ENCODE measurements at places on chromosomes 2 and 18.

DNA sequence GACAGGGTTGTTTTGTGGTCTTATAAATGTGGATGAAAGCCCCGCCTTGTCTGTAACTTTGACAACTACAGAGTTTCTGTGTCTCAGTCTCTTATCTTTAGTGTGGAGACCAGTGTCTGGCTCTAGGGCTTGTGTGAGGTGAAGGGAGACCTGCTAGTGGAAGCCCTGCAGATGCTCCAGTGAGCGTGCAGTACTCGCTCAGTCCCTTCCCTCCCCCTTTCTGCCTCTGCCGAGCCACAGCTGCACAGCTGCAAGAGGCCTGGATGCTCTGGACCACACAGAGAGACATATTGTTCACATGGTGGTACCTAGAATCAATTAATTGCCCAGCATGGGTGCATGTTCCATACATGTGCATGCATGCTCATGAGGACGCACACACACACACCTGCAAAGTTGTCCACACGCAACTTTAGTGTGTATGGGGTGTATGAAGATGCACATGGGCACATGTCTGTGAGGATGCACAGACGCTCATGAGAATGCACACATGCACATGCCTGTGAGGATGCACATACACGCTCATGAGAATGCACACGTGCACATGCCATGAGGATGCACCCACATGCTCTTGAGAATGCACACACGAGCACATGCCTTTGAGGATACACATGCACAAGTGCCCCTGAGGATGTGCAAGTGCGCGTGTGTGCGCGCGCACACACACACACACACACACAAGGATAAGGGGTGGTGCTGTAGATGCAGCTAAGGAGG lies 282.1 kb upstream of the HS6ST1 start:
- no peak for DNase-seq

GRCh38 chr2:26685989-26686839 lies 6.3 kb upstream of the KCNK3 start:
- DNase-seq: no peak

GRCh38 chr2:47534179-47534919 lies 131.4 kb downstream of the MSH2 start:
- DNase-seq: no peak

DNA sequence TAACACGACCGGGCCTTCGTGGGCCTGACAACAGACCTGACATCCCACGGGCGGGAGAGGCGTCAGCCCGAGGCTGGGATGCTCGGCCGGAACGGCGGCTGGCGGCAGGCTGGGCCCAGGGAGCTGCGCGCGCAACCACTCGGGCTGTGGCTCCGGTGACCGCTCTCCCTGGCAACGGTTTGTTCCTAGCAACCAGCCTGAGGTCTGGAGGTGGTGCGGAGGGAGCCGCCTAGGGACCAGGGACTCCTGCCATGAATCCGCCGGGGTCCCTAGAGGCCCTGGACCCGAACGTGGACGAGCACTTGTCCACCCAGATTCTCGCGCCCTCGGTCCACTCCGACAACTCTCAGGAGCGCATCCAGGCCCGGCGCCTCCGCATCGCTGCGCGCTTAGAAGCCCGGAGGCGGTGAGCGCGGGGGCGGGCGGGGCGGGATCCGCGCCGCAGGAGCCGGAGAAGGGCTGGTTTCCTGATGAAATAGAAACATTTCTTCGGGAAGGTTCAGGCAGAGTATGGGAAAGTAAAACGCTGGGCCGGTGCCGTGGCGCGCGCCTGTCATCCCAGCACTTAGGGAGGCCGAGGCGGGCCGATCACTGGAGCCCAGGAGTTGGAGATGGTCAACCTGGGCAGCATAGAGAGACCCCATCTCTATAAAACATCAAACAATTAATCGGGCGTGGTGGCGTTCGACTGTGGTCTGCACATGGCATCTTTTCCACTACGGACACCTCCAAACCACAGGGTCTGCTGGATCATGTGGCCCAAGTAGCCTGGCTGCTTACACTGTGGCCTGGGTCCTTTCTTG lies at the start of gene DRC1:
DRC1 (plus strand) TSS at position 182 of the 803 bp plus-strand sequence; CDS start at position 252, 70 bp downstream.
- DNase-seq: no peak

DNA sequence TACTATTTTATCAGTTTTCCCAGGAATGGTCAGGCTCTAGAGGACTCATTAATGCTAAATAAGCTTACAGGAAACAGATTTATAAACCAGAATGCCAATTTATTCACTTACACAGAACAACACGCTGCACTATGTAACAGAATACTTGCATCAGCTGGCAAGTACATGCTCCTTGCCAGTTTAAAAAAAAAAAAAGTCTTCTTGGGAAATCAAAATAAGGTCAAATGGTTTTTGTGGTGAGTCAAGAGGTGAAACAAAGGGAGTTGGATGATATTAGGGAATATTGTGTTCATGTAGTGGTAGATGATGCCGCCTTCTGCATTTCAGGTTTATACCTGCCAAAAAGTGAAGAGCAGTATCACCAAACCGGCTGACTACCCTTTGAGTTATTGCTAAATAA lies 1322.1 kb upstream of the ZEB2 start:
- no peak for DNase-seq

DNA sequence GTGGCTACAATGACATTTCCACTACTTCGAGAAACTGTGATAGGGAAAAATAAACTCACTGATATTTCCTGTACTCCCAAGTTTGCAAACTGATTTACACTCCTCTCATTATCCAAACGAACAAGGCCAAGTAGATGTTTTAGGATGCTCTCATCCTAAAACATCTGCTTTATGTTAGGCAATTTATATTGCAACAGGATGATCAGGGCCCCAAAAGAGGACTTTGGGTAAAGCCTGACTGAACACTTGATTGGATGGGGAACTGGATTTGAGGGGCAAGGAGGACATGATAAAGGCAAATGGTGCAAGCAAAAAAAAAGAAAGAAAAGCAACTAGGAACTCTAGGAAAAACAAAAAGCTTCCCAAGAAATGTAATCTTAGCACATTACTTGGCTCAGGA lies 2.1 kb upstream of the HES6 start:
- DNase-seq: no peak

- no peak for DNase-seq
Observed at GRCh38 chr2:188456114-188456909, 164.6 kb downstream of the GULP1 start.

DNA sequence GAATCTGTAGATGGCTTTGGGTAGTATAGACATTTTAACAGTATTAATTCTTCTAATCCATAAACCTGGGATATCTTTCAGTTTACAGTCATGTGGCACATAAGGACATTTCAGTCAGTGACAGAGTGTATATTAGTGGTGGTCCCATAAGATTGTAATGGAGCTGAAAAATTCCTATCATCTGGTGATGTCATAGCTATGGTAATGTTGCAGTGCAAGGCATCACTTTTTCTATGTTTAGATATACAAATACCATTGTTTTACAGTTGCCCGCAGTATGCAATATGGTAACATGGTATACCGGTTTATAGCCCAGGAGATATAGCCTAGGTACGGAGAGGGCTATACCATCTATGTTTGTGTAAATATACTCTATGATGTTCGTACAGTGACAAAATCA lies 9.7 kb downstream of the CCDC150 start:
- DNase-seq: no peak

GRCh38 chr2:131493199-131493968 lies 1.2 kb upstream of the MZT2A start:
- no peak for DNase-seq

- DNase-seq: no peak
Observed at GRCh38 chr2:161243312-161243711, 64.9 kb upstream of the PSMD14 start.

GRCh38 chr2:96161898-96162297 lies 16.7 kb upstream of the DUSP2 start:
- DNase-seq: no peak

GRCh38 chr18:7333025-7333562 lies 102.2 kb downstream of the LRRC30 start:
- no peak for DNase-seq

DNA sequence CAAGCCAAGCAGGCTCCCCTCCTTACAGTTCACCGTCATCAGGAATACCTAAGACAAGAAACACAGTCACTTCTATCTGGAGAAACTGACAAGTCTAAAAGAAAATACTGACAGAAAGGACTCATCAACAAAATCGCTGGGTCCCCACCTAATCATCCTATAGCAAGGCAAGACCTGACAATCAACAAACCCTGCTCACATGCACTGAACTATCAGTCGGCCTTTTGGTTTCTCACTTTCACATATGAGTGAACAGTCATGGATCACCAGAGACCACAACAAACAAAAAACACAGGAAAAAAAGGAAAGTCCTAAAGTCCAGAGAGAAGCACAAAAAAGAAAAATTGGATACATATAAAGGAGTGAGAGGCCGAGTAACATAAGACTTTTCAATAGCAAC lies 70.4 kb downstream of the SEMA4F start:
- DNase-seq: no peak

- DNase-seq: peak; percentile 30
Observed at GRCh38 chr2:28348149-28348567, 44.5 kb upstream of the FOSL2 start.

- no peak for DNase-seq
Observed at GRCh38 chr2:142724713-142725349, 152.6 kb upstream of the KYNU start.

DNA sequence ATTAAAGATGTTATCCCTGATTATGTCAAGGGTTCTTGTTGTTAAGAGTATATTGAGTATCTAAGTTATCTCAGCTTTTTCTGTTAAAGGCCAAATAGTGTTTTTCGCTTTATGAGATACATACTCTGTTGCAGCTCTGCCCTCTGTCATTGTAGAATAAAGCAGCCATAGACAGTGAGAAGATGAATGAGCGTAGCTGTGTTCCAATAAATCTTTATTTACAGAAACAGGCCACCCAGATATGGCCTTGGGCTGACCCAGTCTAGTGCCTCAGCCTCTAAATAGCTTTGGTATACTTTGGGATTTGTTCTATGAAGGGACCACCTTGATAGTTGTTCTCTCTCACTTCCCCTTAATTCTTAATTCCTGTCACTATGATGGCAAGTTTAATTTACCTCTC lies 72.8 kb upstream of the EML6 start:
- DNase-seq: no peak

DNA sequence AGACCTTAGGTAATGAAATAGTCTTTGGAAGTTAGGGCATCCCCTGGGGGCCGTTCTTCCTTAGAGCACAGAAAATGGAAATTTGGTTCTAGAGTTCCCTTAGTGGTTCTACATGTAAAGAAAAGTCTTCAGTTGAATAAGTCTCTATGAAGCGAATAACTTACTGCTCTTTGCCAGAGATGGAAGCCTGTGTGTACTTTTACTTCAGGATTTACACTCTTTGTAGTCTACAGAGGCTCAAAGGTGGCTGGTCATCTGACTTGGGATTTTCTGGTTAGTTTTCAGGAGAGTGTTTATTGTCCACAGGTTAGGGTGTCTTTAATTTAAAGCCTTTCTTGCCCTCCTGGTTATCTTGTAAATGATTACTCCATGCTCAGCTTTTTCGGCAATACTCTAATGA lies 210.6 kb downstream of the ZNF521 start:
- no peak for DNase-seq

DNA sequence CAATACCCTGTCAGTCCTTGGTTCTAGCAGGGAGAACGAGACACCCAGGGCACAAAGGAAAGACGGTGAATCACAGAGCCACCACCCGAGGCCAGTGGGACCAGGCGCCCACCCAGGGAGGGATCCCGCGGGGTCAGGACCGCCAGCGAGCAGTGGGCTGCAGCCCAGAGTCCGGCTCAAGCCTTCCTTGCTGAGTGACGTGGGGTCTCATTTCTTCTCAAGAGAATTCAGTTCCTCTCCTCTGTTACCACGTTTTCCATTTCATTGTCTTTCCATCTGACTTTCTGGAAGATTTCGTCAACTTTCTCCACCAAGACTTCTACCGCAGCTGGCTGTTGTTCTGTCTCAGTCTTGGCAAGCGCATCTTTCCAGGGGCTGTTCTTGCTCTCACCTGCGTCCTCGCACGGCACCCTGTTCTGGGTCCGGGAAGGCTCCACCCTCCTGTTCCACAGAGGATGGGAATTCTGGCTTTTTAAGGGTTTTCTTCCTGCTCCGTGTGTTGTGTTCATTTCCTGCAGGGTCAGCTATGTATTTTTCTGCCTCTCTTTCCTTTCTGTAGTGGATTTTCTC lies 248.6 kb downstream of the NDUFA10 start:
- DNase-seq: no peak

- no peak for DNase-seq
Observed at GRCh38 chr2:207854484-207855440, 85.1 kb upstream of the FZD5 start.

- no peak for DNase-seq
Observed at GRCh38 chr2:183375821-183376220, 251.6 kb downstream of the NUP35 start.

GRCh38 chr2:239576784-239577685 lies 176.2 kb upstream of the HDAC4 start:
- DNase-seq: no peak

DNA sequence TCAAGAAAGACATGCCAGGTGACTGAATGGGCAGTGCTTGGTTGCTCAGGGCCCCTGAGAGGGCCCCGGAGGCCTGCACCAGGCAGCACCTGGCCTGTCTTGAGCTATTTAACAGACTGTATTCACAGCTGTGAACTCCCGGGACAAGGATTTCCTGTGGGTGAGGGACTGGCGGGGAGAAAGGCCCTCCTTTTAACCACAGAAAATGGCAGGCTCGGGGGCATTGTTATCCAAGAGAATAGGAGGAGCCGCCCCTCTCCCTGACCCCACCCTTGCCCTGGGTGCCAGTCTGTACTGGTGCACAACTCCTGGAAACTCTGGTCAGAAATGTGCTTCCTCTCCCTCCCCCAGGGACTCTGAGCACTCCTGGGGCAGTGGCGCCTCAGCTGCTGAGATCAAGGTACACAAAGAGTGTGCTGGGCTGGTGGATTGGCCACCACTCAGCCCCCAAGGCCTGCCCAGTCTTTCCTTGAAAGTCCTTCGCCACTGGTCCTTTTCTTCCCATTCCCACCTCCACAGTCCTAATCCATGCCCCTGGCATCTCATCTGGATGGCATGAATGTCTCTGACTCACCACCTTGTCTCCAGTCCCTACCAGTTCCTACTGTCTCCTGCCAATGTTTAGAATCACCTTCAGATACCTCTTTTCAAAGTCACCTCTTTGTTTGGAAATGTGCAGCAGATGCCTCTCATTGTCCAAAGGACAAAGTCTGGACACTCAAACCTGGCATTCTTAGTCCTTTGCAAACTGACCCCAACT lies 19.6 kb upstream of the EPAS1 start:
- no peak for DNase-seq

- DNase-seq: no peak
Observed at GRCh38 chr18:58438161-58438957, 190.5 kb downstream of the ALPK2 start.

- DNase-seq: no peak
Observed at GRCh38 chr2:20196053-20196656, 28.8 kb downstream of the SDC1 start.

- DNase-seq: no peak
Observed at GRCh38 chr2:227706859-227707258, 11.0 kb downstream of the SLC19A3 start.

DNA sequence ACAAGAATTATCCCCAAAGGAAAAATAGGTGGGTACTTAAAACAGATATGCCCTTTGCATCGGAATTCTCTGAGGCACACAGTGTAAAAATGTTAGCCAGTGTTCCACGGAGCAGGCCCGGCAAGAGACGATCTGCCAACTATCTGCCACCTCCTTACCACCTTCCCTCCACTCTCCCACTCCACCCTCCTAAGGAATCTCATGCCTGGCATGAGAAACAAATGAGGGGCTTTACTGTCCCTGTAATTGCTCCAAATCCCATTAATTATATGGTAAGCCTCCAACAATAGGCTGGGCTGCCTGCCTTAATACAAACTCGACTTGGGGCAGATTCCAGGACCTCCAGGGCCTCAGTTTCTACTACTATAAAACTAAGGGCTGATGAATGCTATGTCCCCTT lies 102.3 kb downstream of the ZBTB7C start:
- no peak for DNase-seq

Data from stimulated activated CD8-positive, alpha-beta memory T cell treated with anti-CD3 and anti-CD28 coated beads, Interleukin-7, amount 100 ng/mL, for 1 hour (primary cell).